EH (cell line): ENCODE measurements at places on chromosomes 6 and 20.
A peak's percentile ranks its signal among the peaks of the same experiment; 100 is the strongest.

GRCh38 chr6:6599468-6599873, 11.0 kb downstream of the LY86 start:
- DNase-seq = no peak

- DNase-seq = no peak
Measured at GRCh38 chr20:48949304-48950170, 28.0 kb downstream of the ARFGEF2 start.

DNA sequence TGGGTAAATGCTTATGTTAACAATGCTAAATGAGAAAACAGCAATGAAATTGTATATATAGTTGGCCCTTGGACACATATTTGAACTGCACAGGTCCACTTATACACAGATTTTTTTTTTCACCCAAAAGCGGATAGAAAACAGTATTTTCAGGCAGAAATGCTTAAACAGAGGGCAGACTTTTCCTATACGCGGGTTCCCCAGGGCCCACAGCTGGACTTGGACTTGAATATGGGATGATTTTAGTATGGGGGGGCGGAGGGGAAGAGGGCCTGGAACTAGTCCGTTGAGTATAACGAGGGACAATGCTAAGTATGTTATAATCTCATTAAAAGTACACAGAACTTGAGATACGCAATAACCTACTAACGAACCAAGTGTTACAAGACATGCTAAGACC, 1.1 kb upstream of the PRSS35 start:
- no peak for DNase-seq

DNA sequence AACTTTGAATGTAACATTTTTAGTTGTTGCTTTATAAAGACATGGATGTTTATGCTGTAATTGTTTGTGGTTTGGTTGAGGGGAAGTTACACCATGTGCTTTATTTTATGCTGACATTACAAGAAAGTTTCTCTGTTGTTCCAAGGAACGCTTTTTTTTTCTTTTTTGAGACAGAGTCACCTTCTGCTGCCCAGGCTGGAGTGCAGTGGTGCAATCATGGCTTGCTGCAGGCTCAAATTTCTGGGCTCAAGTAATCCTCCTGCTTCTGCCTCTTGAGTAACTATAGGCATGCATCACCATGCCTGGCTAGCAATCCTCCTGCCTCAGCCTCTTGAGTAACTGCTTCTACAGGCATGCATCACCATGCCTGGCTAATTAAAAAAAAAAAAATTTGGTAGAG, 21.0 kb upstream of the IFNGR1 start:
- peak; percentile 94 for DNase-seq

- DNase-seq = no peak
Measured at GRCh38 chr6:92762443-92763273, 656.7 kb downstream of the EPHA7 start.

GRCh38 chr6:53244958-53245357, 96.3 kb upstream of the GCM1 start:
- peak; percentile 49 for DNase-seq

DNA sequence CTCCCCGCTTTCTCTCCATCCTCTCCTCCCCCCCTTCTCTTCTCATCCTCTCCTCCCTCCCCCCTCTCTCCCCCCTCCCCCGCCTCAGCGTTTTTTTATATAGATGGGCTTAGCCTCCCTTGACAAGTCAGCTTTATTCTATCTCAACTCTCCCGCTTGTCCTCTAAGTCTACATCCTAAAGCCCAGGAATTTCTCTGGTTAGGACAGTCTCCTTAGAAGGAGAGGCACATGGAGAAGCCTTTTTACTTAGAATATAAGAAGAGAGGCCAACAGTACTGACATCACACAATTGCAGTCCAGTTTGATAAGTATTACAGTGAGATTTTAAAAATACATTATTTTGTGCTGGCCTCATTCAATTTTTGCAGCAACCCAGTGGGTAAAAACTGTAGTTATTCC, 83.5 kb downstream of the LYRM2 start:
- DNase-seq = no peak

GRCh38 chr20:46119547-46119946, 1.4 kb downstream of the CD40 start:
- no peak for DNase-seq

GRCh38 chr6:157607317-157608109, 215.5 kb upstream of the SNX9 start:
- no peak for DNase-seq

DNA sequence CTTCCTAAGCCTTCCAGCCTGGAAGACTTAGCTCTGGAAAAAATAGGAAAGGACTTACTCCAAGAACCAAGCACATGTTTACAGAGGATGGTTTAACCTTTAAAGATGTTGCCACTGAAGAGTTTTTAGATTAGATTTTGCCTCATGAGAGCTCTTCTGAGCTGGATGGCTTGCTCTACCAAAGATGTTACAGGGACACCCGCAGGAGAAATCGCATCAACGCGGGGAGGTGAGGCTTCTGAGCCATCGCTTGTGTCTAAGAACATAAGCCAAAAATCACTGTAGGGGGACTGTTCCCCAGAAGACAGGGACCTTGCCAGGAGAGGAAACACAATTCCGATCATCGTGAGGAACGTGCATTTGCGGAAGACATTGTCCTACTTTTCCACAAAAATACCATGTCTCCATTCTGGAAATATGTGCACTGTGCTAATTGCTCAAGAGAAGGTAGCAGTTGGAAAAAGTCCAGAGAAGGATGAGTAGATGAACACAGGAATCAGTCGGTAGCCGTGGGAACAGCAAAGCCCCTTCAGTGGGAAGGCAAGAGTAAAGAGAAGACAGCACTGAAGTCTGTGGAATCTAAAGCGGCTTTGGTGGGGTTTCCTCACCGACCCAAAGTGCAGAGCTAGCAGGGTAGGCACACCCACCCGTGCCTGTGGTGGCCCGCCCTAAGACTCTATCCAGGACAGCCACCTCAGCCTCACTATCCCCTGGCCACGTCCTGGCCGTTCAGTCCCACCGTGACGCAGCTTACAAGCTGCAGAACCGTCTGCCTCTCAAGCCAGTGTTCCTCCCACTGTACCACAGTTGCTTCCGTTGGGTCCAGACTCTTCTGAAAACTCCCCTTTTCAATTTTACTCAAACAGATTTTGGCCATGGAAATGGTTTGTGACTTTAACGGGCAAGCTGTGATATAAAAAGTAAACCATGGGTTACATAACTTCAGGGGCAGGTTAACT, 334.8 kb downstream of the NRN1 start:
- DNase-seq = peak; percentile 16

GRCh38 chr20:25053255-25054031, 4.5 kb downstream of the ACSS1 start:
- DNase-seq = peak; percentile 72

GRCh38 chr6:13831615-13832014, 17.3 kb upstream of the MCUR1 start:
- no peak for DNase-seq

DNA sequence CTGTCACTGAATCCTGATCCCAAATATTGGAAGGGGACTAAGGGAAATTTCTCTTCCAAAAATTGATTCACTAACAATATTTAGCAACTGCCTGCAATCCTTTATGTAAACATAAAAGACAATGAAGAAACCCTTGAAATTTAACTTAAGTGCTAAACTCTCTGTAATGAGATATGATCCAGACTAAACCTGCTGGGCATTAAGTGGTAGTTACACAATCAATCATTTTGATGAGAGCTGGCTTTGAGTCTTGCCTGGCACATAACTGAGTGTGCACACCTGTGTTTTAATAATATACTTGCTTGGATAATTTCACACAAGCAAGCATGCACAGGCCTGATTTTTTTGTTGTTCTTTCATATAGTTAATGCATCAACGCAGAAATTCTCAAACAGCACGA, 9.8 kb upstream of the ZFP64 start:
- no peak for DNase-seq

DNA sequence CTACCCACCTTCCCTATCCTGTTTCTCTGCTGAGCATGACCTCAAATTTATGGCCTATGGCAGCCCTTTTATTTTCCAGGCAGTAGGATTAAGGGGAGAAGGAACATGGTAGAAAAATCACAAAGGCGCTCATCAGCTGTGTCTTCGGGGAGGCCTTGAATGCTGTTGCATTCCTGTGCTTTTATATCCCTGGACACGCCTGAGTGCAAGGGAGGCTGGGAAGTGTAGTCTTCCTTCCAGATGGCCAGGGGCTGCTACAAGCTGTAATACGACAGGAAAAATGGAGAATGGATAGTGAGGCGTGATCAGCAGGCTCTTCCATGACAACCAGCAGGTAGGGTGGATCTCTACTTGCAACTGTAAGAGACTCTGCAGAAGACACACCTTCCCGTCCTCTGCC, 210.9 kb upstream of the GGTLC1 start:
- DNase-seq = no peak

DNA sequence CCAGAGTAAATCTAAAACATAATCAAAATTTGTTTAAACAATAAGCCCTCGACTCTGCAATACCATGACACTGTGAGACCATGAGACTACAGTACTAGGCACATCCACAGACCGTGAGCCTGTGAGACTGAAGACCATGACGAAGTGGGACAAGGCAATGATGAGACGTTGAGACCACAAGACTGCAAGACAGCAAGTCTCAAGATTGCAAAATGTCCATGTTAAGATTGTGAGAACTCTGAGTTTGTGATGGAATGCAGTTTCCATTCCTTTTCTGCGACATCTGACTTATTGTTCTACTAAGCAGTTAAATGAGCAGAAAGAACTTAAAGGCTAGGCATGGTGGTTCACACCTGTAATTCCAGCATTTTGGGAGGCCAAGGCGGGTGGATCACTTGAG, 102.1 kb upstream of the PHACTR1 start:
- peak; percentile 65 for DNase-seq

DNA sequence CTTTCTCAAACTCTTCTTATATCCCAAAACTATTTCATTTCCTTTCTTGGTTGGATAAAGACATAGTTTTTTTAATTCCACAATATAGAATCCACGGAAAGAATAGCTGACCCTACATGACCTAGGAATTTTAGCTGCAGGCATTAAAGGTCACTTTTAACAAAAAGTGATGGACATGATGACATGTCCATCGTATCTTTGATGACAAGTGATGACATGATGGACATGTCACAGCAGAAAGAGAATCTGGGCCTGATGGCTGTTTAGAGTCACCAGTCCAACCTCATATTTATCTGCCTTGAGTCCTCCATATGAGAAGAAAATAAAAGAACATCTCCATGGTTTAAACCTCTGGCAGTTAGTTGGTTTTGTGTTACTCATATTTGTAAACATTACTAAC, 106.2 kb downstream of the PLG start:
- DNase-seq = no peak

DNA sequence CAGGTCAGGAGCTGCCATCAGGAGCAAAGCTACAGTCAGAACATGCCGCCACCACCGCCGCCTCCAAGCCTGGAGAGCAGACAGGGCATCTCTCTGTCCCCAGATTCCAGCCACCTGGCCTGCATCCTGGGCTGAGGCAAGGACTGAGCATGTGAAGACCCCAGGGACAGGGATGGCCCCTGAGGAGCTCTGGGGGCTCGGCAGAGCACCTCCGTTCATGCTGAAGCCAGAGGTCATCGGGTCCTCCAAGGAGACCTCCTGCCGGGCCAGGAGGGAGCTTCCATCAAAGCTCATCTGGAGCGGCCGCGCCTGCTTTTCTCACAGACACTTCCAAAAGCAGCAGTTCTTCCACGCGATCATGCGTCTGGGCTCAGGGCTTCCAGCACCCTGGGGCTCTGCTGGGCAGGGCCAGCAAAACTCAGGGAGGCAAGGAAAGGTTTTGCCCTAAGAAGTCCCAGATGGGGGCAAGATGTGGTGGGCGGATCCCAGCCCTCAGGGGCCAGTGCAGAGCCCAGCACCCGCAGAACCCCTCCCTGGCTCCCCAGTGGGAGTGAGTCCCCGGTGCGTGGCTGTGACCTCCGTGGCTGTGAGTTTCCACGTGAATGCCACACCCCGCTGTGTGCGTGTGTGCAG, 138.4 kb downstream of the TAF4 start:
- no peak for DNase-seq

- no peak for DNase-seq
Measured at GRCh38 chr20:22807646-22808244, 223.4 kb upstream of the FOXA2 start.

- DNase-seq = peak; percentile 35
Measured at GRCh38 chr20:41228858-41229257, 88.7 kb downstream of the ZHX3 start.

GRCh38 chr6:136958168-136958567, 36.1 kb downstream of the SLC35D3 start:
- no peak for DNase-seq

DNA sequence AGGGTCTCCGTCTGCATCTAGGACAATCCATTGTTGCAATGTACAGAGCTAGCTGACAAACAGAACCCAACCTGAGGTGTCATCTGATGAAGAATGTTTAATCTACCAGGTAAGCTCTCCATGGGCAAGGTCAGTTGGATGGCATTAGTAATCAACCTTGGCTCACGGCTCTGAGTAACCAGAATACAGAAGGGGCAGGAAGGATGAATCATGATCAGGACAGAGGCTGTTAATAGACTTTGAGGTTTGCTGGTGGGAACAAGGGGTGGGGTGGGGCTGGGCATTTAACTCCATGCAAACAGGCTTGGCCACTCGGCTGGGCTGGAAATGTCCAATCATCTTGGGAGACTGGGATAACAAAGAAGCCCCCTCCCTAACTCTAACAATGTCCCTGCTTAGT, 77.1 kb upstream of the MRPS10 start:
- DNase-seq = peak; percentile 77
